ENCODE measurements at places on chromosomes 2 and 18.
A peak's percentile ranks its signal among the peaks of the same experiment; 100 is the strongest.

DNA sequence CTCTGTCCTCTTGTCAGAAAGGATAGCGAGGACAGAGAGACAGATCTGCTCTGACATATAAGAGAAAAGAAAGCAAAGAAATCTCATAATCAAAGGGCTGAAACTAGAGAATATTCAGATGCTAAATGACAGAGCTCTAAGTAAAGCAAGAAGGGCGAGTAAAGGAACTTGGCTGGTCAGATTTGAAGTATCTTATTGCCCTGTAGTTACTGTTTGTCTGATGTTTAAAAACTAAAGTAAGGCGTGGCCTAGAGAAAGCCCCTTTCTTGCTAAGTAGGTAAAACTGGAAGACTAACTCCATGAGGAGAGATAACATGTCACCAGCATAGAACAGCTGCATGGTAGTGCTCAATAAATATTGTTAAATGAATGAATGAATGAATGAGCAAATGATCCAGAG, 70.0 kb downstream of the CRACDL start:
- no peak for DNase-seq

GRCh38 chr2:72840066-72840465, 14.2 kb upstream of the EXOC6B start:
- no peak for DNase-seq

DNA sequence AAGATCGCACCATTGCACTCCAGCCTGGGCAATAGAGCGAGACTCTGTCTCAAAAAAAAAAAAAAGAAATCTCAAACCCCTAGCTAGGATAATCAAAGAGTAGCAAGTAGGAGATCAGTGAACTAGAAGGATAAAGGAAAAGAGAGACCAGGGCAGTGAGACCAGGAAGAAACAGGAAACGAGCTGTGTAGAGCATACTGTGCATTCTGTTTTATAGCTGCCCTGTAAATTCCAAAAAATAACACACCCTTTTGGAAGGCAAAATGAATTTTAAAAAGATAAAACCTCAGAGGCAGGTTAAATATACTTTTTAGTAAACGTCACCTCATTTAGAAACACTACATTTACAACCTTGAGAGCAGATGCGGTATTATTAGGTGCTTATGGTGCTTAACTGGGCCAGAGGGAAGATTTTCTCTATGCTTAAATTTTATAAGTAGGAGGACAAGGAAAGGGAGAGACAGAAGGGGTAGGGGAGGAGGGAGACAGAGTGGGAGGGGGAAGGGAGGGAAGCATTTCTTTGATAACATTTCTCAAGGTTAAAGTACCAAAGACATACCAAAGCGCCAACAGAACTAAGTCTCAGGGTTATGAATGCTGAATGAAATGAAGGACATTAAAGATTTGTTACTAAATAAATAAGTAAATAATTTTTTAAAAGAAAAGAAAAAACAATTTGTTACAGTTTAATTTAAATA, 30.1 kb downstream of the FEZ2 start:
- no peak for DNase-seq

- peak; percentile 7 for DNase-seq
Measured at GRCh38 chr2:23859983-23860382, 66.9 kb downstream of the ATAD2B start.

DNA sequence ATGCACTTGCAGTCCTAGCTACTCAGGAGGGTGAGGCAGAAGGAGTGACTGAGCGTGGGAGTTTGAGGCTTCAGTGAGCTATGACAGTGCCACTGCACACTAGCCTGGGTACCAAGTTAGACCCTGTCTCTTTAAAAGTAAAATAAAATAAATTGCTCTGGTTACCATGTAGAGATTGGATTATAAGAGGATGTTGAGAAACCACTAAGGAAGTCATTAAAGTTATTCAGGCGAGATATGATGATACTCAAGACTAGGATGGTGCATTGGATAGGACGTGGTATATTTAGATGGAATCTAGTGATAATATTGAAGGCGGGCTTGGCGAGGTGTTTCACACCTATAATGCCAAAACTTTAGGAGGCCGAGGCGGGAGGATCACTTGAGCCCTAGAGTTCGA, 50.6 kb downstream of the BMPR2 start:
- DNase-seq = no peak

- DNase-seq = no peak
Measured at GRCh38 chr2:35821675-35822074, 533.9 kb upstream of the CRIM1 start.

GRCh38 chr2:76073992-76074604, 363.4 kb upstream of the GCFC2 start:
- no peak for DNase-seq

- DNase-seq = no peak
Measured at GRCh38 chr18:58531236-58531635, 97.7 kb downstream of the ALPK2 start.

- no peak for DNase-seq
Measured at GRCh38 chr2:158325031-158325781, 131.3 kb downstream of the CCDC148 start.

GRCh38 chr18:58109256-58109655, 65.2 kb downstream of the NEDD4L start:
- DNase-seq = no peak

DNA sequence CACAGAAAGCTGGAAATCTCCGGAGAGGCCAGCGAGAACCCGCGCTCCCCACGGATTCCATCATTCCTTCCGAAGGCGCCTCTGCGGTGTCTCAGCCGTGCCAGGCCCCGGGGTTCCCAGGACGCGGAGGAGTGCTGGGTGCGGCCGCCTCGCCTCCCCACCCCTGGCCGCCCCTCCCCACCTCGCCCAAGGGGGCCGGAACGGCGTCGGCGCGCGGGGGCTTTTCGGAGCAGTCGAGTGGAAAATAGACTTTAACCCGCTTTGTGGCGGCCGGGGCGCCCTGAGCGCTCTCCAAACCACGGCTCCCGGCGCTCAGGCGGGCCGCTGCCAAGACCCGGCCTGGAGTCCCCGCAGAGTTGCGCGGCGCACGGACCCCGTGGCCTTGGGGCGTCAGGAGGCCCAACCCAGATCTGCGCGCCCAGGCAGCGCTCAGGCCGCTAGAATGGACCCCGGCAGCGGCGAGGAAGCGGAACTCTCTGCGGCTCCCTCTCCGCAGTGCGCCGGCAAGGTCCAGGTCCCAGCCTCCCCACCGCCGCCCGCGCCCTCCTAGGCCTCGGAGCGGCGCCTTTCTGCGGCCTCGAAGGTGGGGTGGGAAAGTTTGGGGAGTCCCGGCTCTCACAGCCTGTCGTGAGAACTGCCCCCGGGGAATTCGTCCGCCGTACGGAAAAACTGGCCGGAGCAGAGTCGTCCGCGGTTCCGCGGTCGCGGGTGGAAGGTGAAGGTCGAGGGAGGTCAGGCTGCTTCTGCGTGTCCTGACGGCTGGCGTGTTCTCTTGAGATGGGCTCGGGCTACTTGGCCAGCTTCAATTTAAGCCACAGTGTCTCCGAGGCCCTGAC, 1.2 kb upstream of the EMX1 start:
- DNase-seq = no peak

DNA sequence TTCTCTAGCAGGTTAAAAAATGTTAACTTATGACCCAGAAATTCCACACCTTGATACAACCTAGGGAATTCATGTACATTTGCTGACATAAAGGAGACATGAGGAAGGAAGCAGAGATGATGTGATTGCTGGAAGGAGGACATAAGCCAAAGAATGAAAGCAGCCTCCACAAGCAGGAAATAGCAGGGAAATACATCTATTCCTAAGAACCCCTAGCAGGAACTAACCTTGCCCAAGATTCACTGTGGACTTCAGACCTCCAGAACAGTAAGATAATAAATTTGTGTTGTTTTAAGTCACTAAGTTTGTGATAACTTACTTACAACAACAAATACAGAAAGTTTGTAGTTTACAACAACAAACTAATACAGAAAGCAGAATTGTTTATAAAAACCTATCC, 4.6 kb upstream of the DSG4 start:
- no peak for DNase-seq

- DNase-seq = no peak
Measured at GRCh38 chr2:239539083-239539775, 138.4 kb upstream of the HDAC4 start.

DNA sequence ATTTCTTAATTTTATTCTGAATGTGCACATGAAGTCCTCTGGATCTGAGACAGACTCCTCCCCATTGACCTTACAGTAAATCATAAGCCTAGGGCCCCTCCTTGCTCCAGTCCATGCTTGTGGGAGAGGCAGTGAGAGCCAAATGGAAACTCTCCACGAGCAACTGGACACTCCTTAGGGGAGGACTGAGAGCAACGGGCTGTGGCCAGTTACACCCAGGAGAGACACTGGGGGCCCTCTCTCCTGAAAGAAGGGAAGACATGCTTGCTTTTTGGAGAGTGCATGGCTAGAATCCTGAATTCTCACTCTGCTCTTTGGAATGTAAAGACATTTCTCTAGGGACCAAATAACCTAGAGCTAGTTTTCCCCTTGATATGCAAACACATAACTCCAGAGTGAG, 49.0 kb upstream of the BIN1 start:
- DNase-seq = no peak

DNA sequence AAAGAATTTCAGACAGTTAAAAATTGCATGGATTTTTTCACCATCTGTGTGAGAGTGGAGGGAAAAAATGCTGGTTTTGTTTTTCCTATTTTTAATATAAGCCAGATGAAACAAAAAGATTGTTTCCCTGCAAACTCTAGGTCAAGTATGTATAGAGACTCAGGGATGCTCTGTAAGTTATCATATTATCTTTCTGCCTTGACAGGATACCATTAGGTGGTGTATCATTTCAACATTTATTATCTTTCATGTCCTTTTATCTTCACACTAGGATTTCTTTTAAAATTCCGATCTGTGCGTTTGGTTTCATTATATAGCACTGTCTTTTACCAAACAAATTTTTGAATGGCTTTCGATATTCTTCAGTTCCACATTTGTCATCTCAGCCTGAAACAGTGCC, 225.3 kb downstream of the EN1 start:
- DNase-seq = no peak

- no peak for DNase-seq
Measured at GRCh38 chr2:3642521-3643215, 15.3 kb upstream of the ALLC start.

- no peak for DNase-seq
Measured at GRCh38 chr2:15932394-15933183, 7.8 kb upstream of the MYCN start.

- DNase-seq = no peak
Measured at GRCh38 chr2:229485857-229486256, 214.8 kb upstream of the PID1 start.

DNA sequence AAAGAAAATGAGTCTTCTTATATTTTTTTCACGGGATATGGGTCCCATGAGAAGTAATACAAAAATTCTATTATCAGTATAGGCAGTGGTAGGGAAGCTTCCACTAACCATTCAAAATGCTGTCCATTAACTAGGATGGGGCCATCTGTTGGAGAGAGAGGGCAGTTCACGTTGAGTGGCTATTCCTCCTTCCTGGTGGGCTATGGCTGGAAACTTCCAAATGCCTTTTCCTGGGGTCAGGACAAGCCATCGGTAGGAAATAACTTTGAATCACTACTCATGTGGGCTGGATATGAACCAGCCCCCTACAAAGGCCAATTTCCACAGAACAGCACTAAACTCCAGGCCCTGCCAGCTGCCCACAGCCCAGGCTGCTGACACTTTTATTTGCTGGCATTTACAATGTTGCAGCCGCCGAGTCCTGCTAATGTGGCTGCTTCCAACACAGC, 156.1 kb upstream of the HNRNPA3 start:
- DNase-seq = no peak

DNA sequence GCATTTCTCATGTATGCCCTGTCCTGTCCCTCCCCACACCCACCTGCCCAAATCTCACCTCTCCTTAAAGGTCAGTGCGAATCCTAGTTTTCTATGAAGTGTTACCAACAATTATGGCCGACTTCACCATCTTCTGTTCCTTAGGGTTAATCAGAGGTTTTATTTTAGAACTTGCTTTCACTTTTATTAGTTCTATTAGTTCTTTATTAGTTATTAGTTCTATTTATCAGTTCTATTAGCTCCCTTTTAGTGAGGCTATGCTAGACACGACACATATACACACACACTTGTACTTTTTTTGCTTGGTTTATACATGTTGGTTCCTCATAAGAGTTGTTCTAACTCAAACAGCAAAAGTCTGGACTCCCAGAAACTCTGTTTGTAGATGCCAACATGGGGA, 176.8 kb upstream of the MSH6 start:
- DNase-seq = no peak

- DNase-seq = no peak
Measured at GRCh38 chr2:108323619-108324018, 34.9 kb downstream of the SULT1C2 start.

DNA sequence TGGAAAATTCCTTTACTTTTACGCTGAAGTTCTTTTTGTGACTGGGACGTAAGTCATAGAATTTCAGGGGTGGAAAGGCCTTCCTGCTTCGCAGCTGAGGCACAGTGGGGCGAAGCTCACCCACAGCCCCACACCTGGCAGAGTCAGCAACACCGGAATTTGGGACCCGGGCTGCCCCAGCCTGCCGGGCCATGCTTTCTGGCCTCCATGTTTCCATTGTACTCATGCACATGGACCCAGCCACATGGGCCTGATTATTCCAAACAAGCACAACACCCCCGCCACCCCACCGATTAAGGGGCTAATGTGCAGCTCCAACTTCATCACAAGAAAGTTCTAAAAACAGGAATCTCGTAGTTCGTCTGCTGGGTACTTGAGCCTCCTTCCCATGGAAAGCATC, 82.5 kb downstream of the CABLES1 start:
- DNase-seq = no peak

GRCh38 chr2:236284208-236284607, 20.0 kb upstream of the ASB18 start:
- DNase-seq = no peak

GRCh38 chr2:60370814-60371213, 182.6 kb downstream of the BCL11A start:
- DNase-seq = no peak

- DNase-seq = no peak
Measured at GRCh38 chr2:47784352-47784851, 1.5 kb downstream of the MSH6 start.

- DNase-seq = no peak
Measured at GRCh38 chr18:75869162-75869561, 441.7 kb upstream of the SMIM21 start.

GRCh38 chr2:145055651-145056050, 535.7 kb upstream of the ZEB2 start:
- DNase-seq = no peak

DNA sequence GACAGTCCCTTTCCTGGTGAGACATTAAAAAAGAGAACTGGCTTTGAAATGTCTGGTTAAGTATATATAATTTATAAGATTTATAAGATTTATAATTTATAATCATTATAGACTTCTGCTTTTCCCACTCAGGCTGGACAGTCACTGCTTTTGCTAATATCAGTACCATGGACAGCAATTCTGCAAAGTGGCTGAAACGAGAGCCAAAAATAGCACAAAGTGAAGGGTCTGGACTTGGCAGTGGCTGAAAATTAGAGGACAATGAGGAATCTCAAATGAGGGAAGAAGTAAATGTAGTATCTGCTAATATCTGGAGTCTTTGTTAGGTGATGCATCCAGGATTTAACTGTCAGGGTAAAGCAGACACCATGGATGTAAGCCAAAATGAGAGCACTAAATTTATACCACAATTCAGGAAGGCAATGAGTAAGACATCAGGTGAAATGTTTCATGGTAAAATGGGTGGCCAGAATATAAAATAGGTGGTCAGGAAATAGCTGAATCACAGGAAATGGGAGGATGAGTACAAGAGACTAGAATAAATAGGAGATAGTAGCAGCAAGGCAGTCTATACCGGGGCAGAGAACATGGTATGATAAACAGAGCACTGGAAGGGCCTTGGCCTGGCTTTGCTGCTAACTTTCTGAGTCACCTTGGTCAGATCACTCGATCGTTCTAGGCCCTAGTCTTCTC, 39.6 kb upstream of the BOD1L2 start:
- no peak for DNase-seq
